ENCODE measurements at places on chromosomes 3 and 15.

- no peak for DNase-seq
These were observed 36.0 kb upstream of the IDH2 start for GRCh38 chr15:90138071-90138833.

- no peak for DNase-seq
These were observed 25.2 kb upstream of the DENND6A start for GRCh38 chr3:57718118-57718517.

DNA sequence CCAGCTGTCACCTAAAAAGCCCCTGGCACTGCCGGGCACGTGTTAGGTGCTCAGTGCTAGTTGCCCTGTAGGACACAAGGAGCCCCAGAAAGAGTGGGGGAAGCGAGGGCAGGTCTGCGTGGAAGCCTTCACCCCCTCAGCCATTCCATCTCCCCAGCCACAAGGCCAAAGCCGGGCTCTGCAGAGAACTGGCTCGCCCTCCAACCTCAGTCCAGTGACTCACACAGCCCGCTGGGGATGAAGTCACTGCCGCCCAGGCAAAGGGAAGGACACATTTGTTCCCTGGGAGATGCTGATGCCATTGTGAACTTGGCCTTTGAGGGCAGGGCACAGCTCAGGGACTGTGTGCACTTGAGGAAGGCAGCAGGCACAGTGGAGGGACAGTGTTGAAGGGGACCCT is 48.1 kb downstream of the IQSEC1 start:
- no peak for DNase-seq

GRCh38 chr15:78641102-78641748 is at the start of gene CHRNB4:
Gene CHRNB4 (minus strand): TSS chr15:78641210. CDS start chr15:78641133, 77 bp downstream.
- no peak for DNase-seq

DNA sequence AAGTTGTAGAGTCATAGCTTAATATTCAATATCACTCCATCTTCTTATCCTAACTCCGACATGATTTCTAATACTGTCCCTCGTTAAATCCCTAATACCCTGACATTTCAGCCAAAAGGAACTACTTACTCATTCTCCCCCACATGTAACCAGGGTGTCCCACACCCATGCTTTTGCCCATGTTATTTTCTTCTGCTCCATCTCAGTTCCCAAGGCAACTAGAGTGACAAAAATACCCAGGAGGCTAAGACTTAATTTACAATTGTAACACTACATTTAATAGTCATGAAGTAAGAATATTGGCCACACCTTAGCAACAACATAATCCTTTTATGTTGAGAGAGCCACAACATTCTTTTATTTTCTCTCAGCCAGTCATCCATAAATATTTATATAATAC is 248.5 kb upstream of the TGFBR2 start:
- DNase-seq = no peak

DNA sequence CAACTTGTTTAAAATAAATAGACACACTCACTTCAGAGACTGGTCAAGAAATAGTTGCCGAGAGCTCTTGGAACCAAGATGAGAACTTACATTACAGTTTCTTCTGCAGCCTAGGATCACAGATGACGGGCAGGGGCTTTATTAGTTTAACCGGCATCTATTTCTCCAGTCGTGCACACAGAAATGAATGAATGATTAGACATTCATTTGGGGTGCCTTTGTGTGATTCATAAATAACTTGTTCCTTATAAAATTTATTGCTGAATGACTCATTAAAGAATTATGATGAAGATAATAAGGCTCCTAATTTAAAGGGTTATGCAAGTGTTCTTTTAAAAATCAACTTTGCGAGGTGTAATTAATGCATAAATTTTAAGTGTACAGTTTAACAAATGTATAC is 20.8 kb downstream of the NFKBIZ start:
- DNase-seq = no peak

DNA sequence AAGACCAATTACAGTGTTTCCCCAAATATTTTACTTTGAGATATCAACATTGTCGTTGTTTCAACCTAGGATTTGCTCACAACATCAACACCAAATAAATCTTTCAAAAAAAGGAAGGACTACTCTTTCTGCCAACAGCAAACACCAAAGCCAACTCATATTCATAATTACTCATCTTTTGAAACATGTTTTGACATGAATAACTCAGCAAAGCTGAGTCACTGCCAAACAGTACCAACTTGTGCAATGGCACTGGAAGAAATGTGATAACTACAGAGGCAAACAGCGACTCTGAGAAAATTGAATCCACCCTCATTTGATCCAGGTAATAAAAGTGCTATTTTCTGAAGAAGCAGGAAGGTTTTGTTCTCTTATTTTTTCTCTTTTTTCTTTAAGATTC is 67.2 kb downstream of the PEX5L start:
- DNase-seq = no peak

DNA sequence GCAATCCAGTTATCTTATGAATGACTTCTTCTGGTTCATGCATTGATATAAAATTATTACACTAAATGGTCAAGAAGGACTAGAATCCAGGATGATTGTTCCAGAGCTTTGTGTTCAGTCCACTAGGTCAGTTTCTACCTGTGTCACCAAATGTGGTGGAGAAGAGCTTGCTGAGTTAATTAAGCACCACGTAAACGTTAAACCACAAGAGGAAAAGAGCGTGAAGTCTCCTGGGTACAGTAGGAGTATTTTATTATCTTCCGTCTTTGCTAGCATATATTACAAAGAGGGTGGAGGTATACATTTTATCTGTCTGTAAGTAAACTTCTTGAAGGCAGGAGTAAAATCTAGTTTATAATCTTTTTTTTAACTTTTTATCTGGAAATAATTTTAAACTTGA is 23.5 kb downstream of the CHP1 start:
- DNase-seq = no peak

DNA sequence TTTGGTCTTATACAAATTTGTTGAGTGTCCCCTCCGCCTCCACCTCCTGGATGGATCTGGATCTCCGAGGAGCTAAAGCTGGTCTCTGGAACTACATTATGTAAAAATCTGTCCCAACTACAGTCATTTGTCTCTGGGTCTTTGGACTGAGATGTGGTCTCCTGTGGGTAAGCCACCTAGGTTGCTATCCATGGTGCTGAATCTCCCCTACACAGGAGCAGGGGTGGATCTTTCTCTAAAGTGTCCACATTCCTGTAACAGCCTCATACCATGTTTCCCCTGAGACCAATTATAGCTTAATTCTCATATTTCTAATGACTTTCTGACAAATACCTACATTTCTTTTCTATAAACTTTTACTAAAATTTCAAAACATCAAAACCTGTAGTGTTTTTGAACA is 625.8 kb downstream of the TAFA4 start:
- DNase-seq = no peak

- no peak for DNase-seq
These were observed 123.4 kb downstream of the ATP10A start for GRCh38 chr15:25739687-25740121.

- no peak for DNase-seq
These were observed 48.6 kb downstream of the RAP2B start for GRCh38 chr3:153210660-153211059.

GRCh38 chr3:132405609-132406299 is 11.5 kb upstream of the DNAJC13 start:
- no peak for DNase-seq

GRCh38 chr3:37762698-37763097 is 99.0 kb upstream of the CTDSPL start:
- no peak for DNase-seq

DNA sequence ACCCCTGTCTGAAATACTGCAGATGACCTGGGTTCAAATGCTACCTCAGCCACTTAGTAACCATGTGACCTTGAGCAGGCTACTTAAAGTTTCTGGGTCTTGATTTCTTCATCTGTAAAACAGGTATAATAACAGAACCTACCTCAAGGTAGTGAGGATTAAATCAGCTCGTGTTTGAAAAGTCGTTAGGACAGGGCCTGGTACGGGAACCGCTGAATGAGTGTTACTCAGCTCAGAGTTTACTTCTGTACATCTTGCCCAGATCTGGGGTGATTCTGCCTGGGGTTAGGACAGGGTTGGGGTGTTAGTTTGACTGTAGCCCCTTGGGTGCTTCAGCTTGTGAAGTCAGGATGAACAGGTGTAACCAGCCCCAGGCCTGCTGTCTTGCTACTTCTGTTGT is 1.8 kb downstream of the SEMA4B start:
- no peak for DNase-seq

GRCh38 chr15:84937144-84937543 is 44.5 kb upstream of the PDE8A start:
- DNase-seq = no peak

Data from stimulated activated CD4-positive, alpha-beta T cell treated with anti-CD3 and anti-CD28 coated beads, Interleukin-1b, Interleukin-23, amount 100 ng/mL, for 4 hours (primary cell).